ENCODE measurements at places on chromosomes 3 and 15.

DNA sequence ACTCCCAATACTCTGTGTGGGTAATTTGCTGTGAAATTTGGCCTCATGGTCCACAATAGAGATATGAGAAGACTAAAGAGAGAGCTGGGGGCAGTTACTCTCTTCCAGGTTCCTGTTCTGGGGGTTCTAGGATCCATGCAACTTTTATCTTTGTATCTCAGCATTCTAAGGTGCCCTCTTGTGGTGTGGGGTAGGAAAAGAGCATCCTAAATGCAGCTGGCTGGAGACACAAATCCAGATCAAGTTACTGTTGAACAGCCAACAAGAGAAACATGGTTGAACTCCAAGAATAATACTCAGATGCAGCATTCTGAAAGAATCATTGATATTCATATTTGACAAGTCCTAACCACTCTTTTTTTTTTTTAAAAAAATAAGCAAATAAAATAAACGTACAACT is 238.2 kb downstream of the GREM1 start:
- DNase-seq: peak; percentile 23

- DNase-seq: no peak
Measured at GRCh38 chr3:18964640-18965039, 183.7 kb upstream of the KCNH8 start.

DNA sequence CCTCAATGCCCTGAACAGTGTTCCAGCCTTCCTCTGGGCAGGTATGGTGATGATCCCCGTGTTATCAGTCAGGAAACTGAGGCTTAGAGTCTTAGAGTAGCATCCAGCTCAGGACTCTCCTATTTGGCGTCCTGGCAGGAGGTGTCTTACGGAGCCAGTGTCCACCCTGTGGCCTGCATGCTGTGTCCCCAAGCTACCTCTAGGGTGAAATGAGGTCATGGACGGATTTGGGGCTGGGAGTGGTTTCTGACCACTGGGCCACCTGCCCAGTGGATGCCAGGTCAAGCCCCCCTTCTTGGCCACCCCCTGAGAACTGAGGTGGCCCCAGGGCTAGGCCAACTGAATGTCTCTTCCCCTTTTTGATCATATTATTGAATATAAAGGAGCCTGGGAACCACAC is 27.2 kb upstream of the SLC6A6 start:
- DNase-seq: no peak

DNA sequence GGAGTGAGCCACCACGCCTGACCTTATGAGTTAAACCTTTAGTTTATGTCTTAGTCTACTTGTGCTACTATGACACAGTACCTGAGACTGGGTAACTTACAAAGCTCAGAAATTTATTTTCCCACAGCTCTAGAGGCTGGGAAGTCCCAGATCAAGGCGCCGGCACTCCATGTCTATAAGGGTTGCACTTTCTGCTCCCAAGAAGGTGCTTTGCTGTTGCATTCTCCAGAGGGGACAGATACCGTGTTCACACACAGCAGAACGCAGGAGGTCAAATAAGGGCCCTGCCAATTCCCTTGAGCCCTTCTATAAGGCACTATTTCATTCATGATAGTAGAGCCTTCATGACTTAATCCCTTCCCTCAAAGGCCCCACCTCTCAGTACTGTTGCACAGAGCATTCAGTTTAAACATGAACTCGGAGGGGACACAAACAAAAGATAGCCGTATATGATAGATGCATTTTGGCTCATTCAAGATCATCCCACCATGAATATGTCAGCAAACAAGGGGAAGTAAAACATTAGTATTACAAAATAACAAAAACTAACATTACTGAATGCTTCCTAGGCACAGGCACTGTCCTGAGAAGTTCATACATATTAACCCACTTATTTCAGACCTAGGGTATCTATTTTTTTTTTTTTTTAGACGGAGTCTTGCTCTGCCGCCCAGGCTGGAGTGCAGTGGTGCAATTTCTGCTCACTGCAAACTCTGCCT is 26.5 kb downstream of the PLA1A start:
- DNase-seq: no peak

- no peak for DNase-seq
Measured at GRCh38 chr15:93019090-93019489, 69.9 kb downstream of the RGMA start.

GRCh38 chr15:68015244-68015643 is 38.9 kb upstream of the PIAS1 start:
- no peak for DNase-seq

GRCh38 chr3:169041677-169042171 is 621.8 kb downstream of the MECOM start:
- no peak for DNase-seq

DNA sequence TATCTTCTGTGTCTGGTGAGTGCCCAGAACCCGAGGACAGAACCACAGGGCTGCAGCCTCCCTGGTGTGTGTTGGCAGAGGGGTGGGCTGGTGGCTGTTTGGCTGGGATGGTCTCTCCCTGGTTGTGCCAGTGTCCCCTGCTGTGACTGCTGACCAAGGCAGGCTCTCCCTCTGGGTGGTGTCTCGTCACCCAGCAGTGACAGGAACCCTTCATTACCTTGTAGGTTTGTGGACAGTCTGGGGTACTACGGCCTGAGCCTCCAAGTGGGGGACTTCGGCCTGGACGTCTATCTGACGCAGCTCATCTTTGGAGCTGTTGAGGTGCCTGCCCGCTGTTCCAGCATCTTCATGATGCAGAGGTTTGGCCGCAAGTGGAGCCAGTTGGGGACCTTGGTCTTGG is 6.4 kb upstream of the SLC22A14 start:
- DNase-seq: no peak

DNA sequence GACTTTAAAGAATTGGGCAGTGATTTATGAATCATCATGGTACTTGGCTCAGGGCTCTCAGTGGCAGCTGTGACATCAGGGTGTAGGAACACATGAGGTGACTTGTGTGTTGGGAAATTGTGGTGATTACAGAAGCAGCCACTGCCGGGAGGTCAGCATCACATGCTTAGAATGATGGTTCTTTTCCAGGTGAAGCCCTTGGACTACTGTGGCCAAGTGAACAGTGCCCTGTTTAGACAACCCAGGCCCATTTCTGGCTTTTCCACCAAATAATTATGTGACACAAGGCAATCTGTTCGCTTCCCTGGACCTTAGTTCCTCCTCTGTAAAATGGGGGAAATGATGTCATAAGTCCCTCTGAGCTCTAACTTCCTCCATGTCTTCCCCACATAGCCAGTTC is 139.7 kb upstream of the ROPN1 start:
- DNase-seq: no peak

DNA sequence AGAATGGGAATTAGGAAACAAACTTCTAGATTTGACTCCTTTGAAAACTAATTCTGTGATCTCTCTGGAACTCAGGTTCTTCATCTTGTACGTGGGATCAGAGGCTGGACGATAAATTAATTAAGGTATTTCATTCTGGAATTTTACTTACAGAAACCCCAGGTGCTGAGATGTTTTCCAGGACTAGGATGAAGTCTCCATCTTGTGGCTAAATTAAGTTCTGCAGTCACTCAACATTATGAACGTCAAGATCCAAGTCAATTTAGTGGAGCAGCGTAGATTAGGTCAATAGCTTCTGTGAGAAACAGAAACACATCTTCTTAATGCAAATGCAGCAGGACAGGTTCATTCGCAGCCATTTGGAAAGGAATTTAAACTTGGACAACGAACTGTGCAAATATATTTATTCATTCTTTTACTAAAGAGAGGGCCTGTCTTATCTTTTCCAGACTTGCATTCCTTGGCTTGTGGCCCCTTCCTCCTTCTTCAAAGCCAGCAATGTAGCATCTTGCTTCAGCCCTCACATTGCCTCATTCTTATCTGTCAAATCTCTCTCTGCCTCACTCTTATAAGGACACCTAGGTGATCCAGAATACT is 26.7 kb upstream of the TMC3 start:
- DNase-seq: no peak

DNA sequence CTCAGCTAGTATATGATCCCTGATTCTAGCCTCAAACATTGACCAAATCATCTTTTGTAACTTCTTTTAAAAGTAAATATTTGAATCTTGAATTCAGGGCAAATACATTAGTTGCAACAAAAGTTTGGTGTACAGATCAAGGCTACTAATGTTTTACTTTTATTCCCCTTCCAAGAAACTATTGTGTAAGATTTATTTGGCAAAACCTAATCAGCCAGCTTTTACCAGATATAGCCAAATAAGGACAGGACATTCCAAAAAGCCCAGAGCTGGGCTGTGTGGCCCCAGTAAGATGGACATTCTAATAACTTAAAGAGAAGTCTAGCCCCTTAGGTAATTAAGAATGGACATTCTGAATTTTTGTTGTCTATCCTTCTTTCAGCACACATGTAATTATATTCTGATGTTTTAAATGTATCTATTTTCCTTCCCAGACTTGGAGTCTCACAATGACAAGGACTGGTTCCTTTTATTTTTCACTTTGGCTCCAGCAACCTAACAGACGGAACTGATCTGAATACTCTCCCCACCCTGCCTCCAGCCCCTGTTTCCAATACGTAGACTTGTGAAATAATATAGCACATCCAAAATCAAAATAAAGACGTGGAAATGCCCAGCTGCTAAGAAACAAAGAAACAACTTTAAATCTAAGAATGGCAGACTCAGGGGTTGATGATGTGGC is 48.1 kb downstream of the STARD5 start:
- no peak for DNase-seq

DNA sequence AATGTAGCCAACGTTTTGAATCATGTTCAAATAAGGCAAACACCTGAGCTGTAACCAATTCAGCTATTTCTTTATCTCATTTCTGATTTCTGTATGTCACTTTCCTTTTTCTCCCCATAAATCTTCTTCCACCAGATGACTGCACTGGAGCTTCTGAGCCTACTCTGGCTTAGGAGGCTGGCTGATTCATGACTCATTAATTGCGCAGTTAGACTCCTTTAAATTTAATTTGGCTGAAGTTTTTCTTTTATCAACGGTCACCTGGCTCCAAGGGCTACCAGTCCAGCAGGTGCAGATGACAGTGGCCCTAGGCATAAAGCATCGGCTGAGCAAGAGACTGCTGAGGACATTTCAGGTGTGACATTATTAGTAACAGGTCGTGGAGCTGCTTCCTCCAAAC is 39.6 kb upstream of the ITGA11 start:
- no peak for DNase-seq

- no peak for DNase-seq
Measured at GRCh38 chr3:63861306-63861705, 2.3 kb downstream of the THOC7 start.

GRCh38 chr3:140629357-140630137 is 48.3 kb upstream of the TRIM42 start:
- DNase-seq: no peak

GRCh38 chr3:153338487-153338886 is 176.5 kb downstream of the RAP2B start:
- DNase-seq: no peak

Measured in renal cortex interstitium (tissue), 15 donors.